H1 (cell line): ENCODE measurements at places on chromosomes 1 and 21. TPM values are rescaled to one million over a fixed set of nuclear protein-coding genes. Genes with fewer than 3 reads are reported as not detected.

Gene RPE65
- polyA plus RNA-seq, result not detected in 2 replicates

DNA sequence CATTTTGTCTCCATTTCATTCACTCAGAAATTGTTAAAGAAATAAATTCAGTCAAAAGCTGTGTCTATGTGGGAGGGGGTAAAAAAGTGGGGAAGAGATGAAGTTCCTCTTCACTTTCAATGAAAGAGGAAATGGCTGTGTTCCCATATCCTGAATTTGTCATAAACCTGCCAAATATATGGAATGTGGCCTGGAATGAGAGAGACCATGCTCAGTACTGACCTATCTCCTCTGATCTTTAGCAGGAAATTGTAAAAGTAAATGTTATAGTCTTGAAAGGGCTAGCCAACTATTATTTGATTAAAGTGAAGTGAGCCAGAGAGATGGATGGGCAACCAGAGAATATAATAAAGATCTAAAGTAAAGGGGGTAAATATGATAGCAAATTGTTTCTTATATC is 130.3 kb upstream of the C21orf91 start:
- DNase-seq, result no peak

- DNase-seq, result no peak
Observed at GRCh38 chr1:108961752-108962486, 1.4 kb downstream of the CLCC1 start.

Gene GCSAML
- not detected in 2 replicates for polyA plus RNA-seq

GRCh38 chr1:230977761-230978490 is 735 bp downstream of the TTC13 start:
- no peak for DNase-seq
